Fibroblast of skin of back (primary cell): ENCODE measurements at places on chromosomes 16 and 17.
A peak's percentile ranks its signal among the peaks of the same experiment; 100 is the strongest.

DNA sequence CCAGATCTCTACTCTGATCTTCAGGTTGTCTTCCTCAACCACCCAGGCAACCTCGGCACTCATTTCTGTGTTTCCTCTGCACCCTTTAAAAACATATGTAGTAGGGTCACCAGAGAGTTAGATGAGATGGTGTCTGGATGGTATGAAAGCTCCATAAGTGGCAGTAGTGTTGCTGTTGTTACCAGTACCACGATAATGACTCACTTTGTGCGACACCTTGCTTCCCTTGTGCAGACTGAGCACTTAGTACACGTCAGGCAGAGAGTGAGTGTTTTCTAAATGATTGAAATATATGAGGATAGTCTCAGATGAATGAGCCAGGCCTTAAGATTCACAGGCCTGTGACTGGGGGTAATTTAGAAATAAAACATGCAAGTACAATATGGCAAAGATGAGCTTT is 188.7 kb downstream of the MAF start:
- no peak for DNase-seq

GRCh38 chr16:4077174-4077649 is 39.0 kb downstream of the ADCY9 start:
- no peak for DNase-seq

- DNase-seq: peak; percentile 7
These were observed 92.8 kb downstream of the KATNIP start for GRCh38 chr16:27642756-27643155.

DNA sequence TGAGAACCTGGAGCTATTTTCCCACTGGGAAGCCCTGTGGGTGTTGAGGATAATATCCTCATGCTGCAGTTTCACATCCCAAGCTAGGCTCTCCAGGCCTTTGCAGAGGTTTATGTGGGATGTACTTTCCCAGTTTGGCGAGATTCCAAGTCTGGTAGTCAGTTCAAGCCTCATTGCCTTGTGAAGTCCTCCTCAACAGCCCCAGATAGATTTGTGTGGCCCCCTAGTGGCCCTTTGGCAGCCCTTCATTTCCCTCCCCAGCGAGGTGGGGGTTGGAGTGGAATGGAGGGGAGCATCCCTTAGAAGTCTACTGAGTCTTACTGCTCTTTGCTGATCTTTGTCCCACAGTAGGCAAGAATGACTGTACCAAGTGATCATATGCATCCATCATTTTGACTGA is 137.9 kb downstream of the CDH11 start:
- DNase-seq: peak; percentile 92

DNA sequence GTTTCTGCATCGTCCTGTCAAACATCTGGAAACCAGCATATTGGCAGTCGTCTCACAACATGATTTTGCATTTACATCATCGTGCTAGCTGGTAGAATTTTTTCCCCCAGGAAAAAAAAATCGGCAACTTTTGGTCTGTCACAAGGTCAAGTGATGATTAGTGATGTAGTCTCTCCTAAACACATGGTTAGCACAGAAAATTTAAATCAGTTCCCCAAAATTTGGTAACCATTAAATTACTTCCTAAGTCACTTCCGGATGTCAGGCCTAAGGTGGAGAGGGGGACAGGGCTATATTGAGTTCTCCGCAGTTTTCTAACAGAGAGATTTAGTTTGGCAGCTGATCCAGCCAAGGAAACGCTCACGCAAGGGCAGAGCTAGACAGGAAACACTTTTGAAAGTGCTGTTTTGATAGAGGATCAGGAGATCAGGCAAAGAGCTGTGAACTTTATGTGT is 271.0 kb upstream of the TBX2 start:
- DNase-seq: peak; percentile 27

DNA sequence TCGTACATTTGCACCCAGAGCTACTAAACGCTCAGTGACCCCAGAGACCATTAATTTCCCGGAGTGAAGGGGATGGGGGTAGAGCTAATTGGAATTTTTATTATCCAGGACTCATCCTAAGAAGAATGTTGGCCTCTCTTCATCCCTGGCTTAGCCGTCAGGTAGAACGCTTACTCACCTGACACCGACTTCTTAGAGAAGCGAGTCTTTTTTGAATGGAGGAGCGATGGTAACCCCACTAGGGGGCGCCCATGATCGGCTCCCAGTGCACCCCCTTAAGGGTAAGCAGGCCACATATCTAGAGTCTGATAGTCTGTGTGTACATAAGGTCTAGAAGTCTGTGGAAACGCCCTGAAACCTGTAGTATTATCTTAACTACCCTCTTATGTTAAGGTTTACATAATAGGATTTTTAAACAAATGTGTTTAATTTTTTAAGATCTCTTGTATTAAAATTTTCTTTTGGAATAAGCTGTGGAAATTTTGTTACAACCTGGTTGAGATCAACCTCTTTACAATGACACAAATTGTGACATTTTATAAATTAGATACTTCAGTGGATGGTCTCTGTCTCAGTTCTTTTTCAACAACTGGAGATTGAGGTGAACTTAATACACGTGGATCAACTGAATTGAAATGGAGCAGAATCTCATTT is 229.8 kb downstream of the CPPED1 start:
- peak; percentile 20 for DNase-seq

- peak; percentile 82 for DNase-seq
These were observed 5.3 kb upstream of the NOS2 start for GRCh38 chr17:27805520-27806146.

DNA sequence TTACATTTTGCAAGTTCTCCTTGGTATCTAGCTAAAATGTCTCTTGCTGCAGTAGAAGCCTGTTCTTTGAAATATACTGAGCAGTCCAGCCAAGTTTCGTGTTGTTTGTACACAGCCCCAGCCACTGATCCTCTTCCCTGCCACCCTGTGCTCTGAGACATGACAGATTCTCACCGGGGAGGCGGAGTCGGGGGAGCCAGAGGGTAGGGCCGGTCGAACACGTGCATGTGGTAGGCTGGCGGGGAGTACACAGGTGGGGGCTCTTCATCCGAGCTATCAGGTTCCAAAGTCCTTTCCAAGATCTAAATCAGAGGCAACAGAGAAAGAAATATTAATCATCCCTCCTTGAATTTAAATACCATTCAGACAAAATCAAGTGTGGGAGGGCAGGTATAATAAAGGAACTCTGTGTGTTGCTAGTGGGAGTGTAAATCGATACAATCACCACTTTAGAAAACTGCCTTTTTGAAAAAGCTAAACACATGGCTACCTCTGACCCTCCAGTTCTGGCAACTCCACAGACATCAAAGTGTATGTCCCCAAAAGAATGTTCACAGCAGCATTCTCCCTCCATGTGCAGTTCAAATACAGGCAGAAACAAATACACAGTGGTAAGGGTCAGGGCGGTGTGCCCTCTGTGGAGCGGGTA is 29.7 kb upstream of the MRPS23 start:
- DNase-seq: no peak

- peak; percentile 83 for DNase-seq
These were observed 33.0 kb downstream of the COG7 start for GRCh38 chr16:23420011-23420410.

DNA sequence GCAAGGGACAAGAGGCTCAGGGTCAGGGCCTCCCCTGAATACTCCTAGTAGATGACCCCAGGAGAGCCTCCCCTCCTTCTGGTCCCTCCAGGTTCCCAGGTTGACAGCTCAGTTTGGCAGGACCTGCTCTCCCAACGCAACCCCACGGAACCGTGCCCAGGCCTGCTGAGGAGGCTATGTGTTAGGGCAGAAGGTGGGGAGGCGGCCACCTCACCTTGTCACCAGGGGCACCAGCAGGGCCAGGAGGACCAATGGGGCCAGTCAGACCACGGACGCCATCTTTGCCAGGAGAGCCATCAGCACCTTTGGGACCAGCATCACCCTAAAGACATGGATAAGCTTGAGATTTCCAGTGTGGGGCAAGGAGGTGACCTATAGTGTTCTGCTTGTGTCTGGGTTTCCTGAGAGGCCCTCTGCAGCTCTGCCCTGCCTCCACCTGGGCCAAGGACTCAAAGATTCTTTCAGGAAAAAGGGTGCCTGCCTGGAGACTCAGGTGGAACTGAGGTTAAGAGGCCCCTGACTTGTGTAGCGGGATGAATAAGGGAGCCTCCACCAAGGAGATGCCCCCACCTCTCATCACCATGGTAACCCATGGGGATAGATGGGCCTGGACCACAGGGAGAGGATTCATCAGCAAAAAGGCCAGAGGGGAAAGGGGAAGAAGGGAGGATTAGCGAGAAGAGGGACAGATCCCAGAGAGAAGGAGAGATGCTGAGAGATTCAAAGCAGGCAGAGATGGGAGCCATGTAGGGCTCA is 10.7 kb downstream of the COL1A1 start:
- DNase-seq: peak; percentile 90

DNA sequence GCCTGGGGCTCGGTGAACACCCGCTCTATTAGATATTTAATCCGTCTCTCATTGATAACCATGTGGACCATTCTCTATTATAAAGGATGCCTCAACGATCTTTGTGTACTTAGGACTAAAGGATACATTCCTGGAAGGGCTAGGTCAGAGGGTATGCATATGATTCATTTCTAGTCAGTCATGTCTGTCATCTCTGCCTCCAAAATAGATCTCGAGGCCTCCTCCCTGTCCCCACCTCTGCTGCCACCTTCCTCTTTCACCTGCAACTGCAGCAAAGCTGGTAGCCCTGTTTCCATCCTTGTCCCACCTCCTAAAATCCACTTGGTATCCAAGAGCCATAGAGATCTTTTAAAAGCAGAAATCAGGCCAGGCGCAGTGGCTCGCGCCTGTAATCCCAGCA is 121.5 kb downstream of the KATNIP start:
- peak; percentile 20 for DNase-seq

GRCh38 chr16:83817022-83817421 is 9.2 kb downstream of the HSBP1 start:
- no peak for DNase-seq

GRCh38 chr16:73204359-73205152 is 156.6 kb upstream of the ZFHX3 start:
- DNase-seq: no peak

- DNase-seq: no peak
These were observed 1.4 kb downstream of the CHAD start for GRCh38 chr17:50467114-50467854.

DNA sequence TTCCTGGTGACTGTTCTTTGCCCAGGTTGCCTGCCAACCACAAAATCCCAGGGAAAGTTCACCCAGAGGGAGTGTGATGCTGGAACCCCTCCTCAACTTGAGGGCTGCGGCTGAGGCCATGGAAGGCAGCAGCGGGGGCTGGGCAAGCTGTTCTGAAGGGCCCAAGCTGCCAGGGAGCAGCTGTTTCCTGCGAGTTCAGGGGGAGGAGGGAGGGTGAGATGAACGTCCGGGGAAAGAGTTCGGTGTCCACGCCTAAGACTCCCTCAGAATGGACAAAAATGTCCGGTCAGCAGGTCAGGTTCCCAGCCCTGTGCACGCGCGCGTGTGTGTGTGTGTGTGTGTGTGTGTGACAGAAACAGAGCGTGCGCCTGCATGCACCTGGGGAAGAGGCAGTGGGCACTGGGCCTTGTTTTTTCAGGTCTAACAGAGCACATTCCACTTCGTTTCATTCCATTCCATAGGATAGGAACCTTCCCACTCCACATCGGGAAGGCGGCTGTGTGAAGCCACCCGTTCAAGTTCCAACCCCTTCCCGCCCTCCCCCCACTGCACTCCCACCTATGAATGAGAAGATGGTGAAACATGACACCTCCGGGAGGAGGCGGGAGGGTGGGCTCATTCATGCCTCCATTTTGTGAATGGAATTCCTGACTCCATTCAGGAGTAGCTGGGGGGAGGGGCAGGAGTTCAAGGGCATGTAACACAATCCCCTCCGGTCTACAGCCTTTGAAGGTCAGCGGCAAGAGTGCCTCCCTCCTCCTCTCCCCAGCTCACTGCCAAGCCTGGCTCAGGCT is 15.7 kb downstream of the ETV4 start:
- DNase-seq: peak; percentile 89

- DNase-seq: no peak
These were observed at the start of gene OR1E2 for GRCh38 chr17:3433741-3434140. Gene OR1E2, minus strand, starts transcription at chr17:3433841. Its CDS starts 0 bp downstream, at chr17:3433841.

DNA sequence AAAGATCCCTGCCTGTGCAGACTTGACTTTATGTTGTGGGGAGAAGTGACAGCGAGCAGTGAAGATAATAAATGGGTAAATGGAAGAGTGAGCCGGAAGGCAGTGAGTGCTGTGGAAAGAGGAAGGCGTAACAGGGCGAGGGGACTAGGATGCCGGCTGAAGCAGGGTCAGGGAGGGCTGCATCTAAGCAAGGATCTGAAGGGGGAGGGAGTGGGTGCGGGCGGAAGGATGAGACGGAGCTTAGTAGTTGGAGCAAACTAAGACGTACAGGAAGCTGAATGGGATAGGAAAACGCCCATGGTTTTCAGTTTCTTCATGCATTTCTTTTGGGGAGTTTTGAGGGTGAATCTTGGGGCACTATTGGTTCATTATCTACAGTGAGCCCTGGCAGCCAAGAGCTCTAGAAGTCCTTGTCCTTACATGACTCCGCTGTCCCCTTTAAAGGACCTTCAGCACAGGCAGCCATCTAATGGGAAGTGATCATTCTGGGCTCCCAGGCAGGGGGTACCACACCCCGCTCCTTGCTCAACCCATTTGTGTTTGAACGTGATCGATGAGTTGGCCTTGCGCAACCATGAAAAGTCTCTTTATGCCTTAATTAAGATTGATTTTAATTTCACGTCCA is 10.4 kb upstream of the NAT9 start:
- no peak for DNase-seq

DNA sequence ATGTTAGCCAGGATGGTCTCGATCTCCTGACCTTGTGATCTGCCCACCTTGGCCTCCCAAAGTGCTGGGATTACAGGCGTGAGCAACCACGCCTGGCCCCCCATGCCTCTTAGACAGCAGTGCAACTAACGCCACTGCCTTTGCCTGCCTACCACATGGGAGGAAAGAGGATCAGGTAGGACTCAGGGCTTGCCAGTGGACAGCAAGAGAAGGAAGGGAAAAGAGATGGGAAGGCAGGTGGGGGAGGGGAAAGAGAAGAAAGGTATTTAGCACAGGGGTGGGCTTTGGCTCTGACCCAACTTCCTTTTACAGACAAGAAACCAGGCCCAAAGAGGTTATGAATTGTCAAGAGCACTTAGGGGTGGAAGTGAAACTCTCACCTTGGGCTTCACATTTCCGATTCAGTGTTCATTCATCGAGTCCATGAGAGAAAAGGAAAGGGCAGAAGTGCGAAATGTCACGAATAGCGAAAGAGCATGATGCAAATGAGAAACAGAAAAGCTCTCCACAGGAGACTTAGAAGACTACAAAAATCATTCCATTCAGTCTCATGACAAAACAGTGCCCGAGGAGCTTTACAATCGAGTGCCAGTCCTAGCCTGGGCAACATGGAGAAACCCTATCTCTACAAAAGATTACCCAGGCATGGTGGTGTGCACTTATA is 36.4 kb downstream of the CDK5R1 start:
- DNase-seq: no peak

GRCh38 chr16:85755929-85756768 is 5.3 kb upstream of the C16orf74 start:
- no peak for DNase-seq
